ENCODE measurements at places on chromosomes 3 and 15.

GRCh38 chr3:84820906-84821305 lies 137.9 kb upstream of the CADM2 start:
- DNase-seq: no peak

DNA sequence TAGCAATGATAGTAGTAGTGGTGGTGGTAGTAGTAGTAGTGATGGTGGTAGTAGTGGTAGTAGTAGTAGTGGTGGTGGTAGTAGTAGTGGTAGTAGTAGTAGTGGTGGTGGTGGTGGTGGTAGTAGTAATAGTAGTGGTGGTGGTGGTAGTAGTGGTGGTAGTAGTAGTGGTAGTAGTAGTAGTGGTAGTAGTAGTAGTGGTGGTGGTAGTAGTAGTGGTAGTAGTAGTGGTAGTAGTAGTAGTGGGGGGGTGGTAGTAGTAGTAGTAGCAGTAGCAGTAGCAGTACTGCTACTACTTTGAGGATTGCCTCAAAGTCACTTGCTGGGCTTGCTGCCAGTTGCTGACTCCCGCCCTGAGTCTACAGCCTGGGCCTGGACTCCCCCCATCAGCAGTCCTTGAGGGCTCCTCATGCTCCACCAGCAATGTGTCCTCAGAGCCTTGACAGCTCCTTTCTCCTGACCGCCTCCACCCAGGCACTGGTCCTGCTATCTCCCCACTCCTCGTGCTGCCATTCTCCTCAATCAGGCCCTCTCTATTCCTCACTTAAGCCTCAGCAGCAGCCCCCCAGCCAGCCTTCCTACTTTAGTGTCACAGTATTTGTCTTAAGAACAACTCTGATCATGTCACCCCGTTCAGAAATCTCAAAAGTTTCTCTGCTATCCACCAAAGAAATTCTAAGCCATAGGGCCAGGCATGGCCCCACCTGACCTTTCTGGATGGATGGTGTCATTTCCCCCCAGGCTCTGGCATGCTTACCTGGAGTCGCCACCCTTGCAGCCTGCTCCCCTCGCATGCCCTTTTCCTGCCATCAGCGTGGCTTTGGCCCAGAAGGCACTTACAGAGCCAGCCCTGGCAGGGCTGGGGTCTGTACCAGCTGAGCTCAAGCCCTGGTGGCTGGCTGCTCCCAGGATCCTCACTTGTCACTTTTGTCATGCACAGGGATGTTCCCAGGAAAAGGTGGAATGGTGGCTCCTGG lies 45.6 kb downstream of the DLEC1 start:
- no peak for DNase-seq

DNA sequence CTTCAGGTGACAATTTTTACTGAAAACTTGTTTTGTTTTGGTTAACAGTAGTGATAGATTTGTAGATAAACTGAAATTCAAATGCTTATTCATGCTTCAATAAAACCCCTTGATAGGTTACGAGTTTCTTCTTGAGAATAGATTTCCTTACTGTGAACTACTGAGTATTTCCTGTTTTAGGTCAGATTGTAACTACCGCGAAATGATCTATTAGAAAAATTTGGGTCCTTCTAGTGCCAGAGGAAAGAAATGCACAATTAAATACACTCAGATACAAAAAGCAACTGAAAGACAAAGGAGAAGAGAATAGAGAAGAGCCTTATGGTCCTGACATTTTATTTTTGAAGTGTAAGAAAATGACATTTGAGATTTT lies 251.7 kb upstream of the TBL1XR1 start:
- DNase-seq: no peak

DNA sequence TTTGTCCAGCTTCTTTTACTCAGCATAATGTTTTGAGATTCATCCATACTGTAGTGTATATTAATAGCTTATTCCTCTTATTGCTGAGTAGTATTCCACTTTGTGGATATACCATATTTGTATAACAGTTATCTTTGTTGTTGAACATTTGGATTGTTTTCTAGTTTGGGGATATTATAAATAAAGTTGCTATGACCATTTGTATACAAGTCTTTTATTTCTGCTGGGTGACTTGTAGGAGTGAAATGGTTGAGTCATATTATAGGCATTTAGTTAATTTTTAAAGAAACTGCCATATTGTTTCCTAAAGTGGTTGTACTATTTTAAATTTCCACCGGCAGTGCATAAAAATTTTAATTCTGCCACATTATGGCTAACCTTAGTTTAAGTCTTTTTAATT lies 53.4 kb downstream of the RPL39L start:
- no peak for DNase-seq

GRCh38 chr3:158166223-158166622 lies 56.3 kb downstream of the RSRC1 start:
- no peak for DNase-seq

DNA sequence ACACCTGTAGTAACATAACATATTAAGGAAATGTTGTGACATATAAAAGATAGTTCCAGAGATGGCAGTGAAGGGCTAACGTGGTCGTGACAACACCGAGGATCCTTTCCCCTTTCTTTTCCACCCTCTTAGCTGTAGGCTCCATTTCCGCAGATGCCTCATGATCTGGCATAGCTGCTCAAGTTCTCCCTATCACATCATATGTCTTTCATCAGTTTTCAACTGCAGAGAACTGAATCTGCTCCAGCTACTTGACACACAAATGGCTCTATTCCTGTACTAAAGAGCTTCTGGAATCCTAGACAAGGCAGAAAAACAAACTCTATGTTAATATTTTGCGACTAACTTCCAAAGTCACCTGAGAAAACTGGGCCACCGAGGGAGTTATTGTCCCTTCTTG lies 275.0 kb upstream of the SLCO3A1 start:
- no peak for DNase-seq

DNA sequence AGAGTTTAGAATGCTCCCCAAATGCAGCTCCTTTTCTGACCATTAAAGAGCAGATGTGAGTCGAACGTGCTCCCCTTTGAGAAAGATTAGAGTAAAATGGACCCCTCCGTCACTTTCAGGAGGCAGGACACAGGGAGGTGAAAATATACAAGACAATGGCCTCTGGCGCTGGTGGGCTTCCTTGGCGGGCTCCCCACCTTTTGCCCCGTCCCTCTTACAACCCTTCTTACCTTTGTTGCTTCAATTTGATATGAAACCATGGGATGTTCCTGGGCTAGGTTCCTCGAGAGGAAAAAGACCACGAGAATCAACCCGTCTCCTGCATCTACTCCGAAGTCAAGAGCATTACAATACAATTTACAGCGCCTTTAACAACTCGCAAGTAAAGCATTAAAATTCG lies 214.2 kb downstream of the MEIS2 start:
- DNase-seq: no peak

GRCh38 chr15:63250312-63250965 lies 27.0 kb upstream of the APH1B start:
- no peak for DNase-seq

All from stimulated activated CD8-positive, alpha-beta memory T cell treated with anti-CD3 and anti-CD28 coated beads, Interleukin-7, amount 100 ng/mL, for 1 hour (primary cell).